ENCODE measurements at places on chromosomes 5 and 9.

GRCh38 chr9:83433846-83434245 is 104.4 kb downstream of the FRMD3 start:
- DNase-seq: peak; percentile 15

DNA sequence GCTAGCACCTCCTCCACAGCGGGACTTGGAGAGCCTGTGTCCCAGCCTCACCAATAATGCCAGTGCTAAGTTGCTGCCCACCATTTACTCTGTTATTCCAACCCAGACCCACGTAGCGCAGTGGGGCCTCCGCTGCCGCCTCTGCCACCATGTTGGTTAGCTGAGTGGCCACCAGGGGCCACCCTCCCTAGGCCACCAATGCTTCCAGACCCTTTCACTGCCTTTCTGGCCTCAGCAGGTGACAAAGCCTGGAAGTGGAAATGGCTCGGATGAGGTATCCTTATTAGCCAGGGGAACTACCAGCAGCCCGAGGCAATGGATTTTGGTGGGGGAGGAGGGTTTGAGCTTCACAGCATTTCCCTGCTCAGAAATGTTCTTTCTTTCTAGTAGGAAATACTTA is 110.1 kb downstream of the OSTF1 start:
- DNase-seq: no peak

- no peak for DNase-seq
These were observed 66.3 kb upstream of the FANCC start for GRCh38 chr9:95383845-95384244.

GRCh38 chr9:129891569-129891968 is 56.3 kb downstream of the USP20 start:
- DNase-seq: no peak

DNA sequence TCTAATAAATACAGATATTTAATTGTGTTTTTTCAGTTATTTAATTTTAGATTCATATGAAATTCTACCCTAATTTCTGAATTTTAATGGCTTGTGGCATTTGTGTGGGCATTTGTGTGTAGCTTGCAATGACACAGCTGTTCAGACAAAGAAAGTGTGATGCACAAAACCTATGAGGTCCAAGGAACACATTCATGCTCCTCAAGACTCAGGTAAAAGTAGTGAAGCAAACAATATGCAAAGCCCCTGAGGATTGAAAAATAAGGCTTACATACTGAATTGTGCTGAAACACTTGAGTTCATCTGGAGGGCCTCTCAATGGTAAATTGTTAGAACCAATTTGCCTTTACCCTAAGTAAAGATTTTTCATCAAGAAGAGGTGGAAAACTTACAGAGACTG is 28.1 kb downstream of the IL7R start:
- DNase-seq: no peak

GRCh38 chr9:111483439-111483857 is 735 bp downstream of the ECPAS start:
- peak; percentile 78 for DNase-seq

- no peak for DNase-seq
These were observed 6.3 kb upstream of the PHYKPL start for GRCh38 chr5:178238711-178239592.

DNA sequence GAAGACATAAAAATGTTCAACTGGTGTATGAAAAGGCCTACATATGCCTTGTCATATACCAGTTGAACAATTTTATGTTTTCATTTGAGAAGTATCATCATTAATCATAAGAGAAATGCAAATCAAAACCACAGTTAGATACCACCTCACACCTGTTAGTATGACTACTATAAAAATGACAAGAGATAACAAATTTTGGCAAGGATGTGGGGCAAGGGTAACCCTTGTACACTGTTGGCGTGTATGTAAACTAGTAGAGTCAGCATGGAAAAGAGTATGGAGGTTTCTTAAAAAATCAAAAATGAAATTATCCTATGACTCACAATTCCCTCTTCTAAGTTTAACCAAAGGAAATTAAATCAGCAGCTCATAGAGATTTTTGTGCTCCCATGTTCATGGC is 250.4 kb upstream of the ST8SIA4 start:
- no peak for DNase-seq

- DNase-seq: no peak
These were observed 335.7 kb downstream of the PRELID2 start for GRCh38 chr5:145499483-145499882.

DNA sequence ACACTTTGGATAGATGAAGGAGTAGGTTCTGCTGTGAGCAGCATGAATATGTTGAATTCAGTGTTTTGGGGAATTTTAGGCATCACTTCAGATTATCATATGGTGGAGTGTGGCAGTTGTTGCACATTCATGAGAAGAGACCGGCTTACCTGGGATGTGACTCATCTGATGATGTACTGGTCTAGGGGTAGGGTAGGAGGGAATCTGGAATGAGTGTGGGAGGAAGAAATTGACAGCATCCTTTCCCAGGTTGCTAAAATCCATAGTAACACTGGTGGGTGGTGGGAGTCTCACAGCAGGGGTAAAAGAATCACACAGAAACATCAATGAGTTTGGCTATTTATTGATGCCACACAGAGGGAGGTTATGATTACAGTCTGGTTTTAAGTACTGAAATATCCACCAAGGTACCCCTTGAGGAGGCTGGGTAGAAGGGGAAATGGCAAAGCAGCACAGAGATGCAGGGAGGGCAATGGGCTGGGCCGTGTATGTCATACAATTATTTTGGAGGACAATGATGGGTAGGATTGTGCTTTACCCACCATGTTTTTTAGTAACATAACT is 82.5 kb downstream of the TARS1 start:
- DNase-seq: no peak

- no peak for DNase-seq
These were observed 261.3 kb downstream of the COX7C start for GRCh38 chr5:86879086-86879485.

DNA sequence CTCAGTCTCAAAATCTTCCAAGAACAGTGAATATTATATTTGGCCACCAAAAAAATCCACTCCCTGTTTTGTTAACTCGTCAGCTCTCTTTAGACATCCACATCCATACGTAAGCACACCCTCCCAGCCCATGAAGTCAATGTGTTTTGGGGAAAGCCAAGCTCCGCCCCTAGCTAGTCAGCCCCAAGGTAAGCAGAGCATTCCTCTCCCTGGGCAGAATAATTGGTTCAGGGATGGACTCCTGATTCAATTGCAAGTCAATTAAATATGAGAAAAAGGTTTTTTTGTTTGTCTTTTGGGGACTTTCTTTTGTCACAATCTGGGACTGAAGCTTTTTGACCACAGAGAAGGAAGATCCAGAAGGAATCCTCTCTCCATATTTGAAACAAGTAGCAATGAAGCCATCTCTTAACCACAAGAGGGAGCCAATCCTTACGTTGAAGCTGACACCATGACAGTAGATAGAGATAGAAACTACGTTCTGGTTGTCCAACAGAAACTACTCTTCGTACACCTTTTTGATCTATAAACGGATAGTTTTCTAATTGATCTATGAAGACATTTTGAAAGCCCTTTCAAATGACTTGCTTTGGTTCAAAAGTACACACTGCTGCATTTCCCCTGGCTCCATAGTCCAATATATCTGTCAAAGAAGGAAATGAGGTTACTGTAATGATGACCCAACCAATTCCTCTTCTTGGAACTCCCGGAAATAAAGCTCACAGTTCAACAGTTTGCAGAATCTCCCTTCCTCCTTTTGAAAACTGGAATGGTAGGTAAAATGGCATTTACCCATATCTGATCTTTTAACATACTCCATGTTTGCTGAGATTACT is 166.4 kb downstream of the TLE1 start:
- peak; percentile 40 for DNase-seq

GRCh38 chr9:34457266-34458012 is 931 bp downstream of the FAM219A start:
- no peak for DNase-seq

DNA sequence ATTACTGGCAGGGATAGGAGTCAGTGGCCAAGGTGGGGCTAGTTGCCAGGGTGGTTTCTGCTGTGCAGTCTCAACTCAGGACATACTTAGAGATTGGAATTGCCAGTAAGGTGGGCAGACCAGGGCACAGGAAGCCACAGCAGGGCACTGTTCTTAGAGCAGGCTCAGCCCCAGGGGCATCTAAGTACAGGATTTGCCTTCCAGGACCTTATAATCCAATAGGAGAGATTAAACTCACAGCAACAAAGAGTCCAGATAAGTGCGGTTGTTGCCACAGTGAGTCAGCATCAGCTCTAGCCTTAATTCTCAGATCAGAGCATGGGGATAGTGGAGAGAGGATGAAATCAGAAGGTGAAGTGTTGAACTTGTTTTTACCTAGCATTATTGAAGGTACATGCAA is 265.8 kb upstream of the TRPC7 start:
- DNase-seq: no peak

GRCh38 chr9:134214766-134215419 is 50.5 kb upstream of the RNU6ATAC start:
- no peak for DNase-seq

DNA sequence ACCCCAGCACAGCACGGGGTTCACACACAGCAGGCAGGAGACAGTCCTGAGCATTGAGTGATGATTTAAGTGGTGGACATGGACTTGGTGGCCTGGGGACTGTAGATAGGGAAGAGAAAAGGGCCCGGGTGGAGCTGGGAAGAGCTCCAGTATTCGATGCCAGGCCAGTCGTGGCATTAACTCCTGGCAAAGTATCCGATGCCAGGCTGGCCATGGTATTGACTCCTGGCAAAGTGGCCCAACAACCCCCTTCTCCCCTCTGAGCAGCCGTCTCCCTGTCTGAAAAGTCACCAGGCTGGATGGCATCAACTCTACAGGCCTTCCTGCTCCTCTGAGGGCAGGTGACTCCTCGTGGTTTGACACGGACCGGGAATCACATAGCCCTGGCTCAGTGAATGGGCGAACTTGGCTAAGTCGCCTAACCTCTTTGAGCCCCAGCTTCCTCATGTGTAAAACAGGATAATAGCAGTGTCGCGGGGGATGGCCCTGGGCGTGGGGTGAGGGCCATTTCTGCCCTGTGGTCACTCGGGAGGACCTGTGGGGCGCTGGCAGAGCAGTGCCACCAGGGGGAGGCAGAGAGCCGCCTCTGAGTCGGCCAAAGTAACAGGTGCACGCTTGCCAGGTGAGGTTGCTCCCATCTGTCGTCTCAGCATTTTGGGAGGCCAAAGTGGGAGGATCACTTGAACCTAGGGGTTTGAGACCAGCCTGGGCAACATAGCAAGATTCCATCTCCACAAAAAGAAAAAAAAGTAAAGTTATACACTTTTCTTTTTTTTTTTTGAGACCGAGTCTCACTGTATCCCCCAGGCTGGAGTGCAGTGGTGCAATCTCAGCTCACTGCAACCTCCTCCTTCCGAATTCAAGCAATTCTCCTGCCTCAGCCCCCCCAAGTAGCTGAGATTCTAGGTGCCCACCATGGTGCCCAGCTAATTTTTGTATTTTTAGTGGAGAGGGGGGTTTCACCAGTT is 5.7 kb upstream of the SEC16A start:
- DNase-seq: peak; percentile 69

DNA sequence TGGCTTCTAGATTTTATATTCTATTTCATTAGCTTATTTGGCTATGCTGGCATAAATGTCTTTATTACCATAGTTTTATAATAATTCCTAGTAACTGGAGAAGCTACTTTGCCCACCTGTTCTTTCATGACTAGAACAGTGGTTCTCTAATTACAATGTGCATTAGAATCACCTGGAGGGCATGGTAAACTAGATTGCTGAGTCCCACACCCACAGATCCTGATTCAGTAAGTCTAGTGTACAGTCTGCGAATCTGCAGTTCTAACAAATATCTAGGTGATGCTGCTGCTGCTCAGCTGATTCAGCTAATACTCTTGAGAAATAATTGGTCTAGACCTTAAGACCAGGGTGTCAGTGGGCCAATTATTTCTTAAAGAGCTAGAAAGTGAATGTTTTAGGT is 35.5 kb downstream of the RNF38 start:
- DNase-seq: no peak

- DNase-seq: peak; percentile 44
These were observed 1.4 kb downstream of the ZNF622 start for GRCh38 chr5:16464231-16464630.

DNA sequence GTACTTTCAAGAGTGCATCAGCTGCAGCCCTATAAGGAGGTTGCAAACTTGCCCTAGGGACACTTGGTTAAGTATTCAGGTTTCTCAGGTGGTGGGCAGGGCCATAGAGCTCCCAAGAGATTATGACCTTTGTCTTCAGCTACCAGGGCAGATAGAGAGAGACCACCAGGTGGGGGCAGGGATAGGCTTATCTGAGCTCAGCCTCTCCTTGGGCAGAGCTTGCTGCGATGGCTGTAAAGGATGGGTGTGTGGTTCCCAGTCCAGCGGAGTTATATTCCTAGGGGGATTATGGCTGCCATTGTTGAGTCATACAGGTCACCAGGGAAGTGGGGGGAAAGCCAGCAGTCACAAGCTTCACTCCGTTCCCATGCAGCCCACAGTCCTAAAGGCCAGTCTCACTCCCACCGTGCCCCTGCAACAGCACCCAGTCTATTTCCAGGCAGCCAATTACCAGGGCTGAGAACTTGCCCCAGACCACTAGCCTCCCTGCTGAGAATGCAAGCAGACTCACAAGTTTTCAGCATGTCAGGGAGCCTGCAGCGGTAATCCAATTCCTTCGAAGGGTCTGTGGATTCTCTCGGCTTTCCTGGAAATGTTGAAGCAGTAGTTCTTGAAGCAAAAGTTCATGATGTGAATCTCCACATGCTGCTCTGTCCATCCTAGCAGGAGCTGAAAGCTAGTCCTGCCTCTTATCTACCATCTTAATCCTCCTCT is 151.5 kb downstream of the SLC12A2 start:
- DNase-seq: no peak

- peak; percentile 44 for DNase-seq
These were observed 46.3 kb upstream of the TDRD7 start for GRCh38 chr9:97365634-97366033.
